ENCODE measurements at places on chromosomes 5 and 9.

DNA sequence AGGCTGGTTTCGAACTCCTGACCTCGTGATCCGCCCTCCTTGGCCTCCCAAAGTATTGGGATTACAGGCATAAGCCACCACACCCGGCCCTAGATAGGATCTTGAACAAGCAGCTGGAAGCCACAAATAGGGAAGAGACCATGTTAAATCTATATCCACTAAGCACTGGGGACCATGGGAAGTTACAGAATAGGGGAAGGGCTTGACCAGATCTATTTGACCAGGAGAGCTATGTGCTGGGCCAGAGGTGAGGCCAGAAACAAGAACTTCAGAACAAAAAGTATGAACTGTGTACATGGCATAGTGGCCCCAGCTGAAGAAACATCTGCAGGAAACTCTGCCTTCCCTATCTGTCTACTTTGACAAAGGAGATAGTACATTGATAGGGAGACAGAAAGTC, 10.8 kb downstream of the KLF4 start:
- DNase-seq, result no peak

- peak; percentile 57 for DNase-seq
These were observed 13.8 kb downstream of the TSPAN17 start for GRCh38 chr5:176660860-176661641.

- DNase-seq, result no peak
These were observed 6.8 kb upstream of the LHX3 start for GRCh38 chr9:136211441-136212344.

DNA sequence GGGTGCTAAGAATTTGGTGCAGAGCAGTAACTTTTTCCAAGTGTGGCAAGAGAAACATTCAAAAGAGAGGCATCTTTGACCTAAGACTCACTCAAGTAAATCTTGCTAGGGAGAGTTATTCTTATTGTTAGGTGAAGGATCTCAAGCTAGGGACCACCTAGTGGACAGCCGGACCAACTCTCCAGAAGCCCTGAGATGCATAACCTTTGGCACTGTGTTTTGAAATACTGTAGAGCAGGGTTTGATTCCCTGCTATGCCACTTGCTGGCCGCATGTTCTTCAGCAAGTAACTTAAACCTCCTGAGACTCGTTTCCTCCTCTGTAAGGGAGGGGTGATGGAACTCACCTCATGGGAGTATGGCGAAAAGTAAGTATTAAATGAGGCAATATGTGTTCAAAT, 336.1 kb upstream of the ADAMTSL1 start:
- DNase-seq, result no peak

- DNase-seq, result peak; percentile 57
These were observed 478 bp upstream of the SETD9 start for GRCh38 chr5:56908942-56909293.

DNA sequence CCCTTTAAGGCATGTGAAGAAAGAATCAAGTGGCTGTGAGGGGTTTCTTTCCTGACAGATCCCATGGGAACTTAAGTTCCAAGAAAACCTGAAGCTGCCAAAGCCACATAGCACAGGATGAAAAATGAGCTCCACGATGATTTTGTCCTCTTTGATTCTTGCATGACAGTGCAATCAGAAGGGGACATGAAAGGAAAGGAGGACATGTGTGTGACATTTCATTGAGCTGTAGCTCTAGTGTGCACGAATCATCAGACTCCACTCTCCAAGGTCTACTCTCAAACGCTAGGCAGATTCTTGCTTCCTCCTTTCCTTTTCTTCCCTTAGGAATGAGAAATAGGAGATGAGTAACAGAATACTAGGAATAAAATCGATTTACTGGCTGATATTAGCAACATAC, 142.0 kb downstream of the ZNF608 start:
- DNase-seq, result no peak

DNA sequence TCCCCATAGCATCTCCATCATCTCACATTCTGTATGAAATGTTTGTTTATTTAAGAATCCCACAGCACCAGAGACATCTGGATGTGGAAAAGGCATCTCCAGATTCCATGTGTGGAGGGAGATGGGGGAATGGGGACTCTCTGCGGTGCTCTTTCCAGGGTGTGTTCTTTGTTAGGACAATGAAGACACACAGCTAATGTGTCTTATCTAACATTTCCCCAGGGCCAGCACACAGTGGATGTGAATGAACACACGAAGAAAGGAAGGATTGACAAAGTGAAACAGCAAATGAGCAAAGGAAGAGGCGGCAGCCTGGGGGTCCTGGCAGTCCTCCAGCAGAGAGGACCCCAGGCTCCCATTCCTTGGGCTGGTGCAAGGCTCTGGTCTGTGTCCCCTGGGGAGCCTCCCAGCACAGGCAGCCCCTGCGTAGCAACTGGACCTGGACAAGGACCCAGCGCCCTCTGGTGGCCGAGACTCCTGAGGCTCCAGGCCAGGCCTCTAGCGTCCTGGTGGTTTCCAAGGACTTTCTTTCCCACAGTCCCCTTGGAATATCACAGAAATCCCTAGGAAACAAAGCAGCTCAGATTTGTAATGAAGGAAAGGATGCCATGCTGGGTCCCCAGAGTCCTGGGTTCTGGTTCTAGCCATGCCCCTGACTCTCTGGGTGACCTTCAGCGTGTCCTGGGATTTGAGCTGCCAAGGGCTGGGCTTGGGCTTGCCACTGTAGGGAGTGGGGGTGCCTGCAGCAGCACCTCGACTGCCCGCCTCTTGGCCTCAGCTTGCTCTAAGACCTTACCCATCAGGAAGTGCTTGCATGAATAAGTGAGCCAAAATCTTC, 3.5 kb upstream of the PDLIM7 start:
- DNase-seq, result peak; percentile 84

DNA sequence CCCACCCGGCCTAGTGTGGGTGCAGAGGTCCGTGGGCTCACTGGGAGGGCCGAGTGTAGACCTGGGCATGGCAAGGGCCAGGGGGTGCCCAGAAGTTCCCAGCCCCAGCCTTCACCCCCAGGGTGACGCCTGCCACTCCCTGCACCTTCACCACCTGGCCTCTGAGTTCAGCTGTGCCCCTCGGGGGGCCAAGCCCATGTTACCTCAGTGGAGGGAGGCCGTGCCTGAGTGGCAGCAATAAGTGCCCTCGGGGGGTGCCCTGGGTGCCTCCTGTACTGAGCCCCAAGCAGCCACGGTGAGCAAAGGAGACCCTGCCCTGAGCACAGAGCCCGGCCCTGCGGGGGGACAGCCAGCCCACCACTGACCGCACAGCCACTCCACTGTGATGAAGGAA, 10.3 kb upstream of the FCN2 start:
- no peak for DNase-seq

DNA sequence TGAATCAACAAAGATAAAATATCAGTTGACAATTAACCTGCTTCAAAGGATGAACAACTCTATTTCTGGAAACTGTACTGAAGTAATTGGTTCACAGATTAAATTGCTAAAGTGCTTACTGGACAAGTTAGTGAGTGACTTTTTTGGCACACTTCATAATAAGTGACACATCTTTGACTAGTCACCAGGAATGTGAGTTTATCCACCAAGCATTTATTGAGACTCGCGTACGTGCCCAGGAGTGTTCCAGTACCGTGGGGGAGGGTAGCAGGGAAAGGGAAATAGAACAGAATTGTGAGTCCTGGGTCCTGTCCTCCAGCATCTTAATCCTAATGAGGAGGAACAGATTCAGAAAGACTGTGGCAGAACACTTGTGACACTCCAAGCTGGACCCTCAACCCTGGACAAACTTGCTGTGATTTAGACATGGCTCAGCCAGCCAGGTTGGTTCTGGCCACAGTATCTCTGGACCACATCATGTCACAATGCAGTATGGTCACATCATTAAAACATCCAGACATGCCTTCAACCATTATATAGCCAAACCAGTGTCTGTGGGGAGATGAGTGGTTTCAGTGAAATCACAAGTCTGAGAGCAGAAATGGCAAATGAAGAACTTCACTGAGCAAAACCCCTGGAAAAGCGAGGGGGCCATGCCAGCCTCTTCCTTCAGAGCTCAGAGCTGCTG, 623.1 kb downstream of the BNC2 start:
- no peak for DNase-seq

DNA sequence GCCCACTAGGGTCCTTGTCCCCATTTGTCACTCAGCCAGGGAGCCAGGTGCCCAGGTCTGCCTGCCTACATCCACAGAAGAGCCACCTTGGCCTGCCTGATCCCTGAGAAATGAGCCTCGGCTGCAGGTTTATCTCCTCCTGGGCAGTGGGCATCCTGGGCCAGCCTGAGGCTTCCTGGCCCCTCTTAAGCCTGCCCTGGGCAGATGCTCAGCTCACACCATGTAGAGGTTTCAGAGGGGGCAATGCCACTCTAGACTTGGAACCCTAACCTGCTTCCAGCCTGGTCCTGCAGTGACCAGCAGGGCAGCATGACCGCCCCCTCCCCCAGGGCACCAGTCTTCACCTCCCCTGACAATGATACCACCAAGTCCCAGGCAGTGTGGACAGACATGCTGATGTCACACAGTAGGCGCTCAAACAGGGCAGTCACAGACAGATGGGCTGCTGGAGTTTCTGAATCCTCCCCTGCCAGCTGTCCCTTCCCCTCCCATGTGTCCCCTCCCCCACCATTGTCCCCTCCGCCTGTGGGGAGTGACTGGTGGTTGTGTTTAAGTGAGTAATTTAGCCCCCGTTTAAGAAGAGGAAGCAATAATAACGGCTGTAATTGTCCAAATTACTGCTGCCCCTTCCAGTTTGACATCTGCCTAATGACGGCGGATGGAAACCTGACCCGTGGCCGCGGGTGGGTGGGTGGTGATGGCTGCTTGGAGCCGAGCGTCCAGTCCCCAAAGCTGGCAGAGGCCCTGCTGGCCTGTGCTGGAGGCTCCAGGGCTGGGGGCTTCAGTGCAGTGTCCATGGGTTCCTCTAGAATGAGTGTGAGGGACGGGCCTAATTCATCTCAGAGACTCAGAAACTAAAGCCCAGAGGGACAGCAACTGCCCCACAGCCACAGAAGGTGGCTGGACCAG, 147.7 kb downstream of the BARX1 start:
- no peak for DNase-seq

GRCh38 chr9:110919609-110920008, 118.7 kb downstream of the LPAR1 start:
- DNase-seq, result no peak

DNA sequence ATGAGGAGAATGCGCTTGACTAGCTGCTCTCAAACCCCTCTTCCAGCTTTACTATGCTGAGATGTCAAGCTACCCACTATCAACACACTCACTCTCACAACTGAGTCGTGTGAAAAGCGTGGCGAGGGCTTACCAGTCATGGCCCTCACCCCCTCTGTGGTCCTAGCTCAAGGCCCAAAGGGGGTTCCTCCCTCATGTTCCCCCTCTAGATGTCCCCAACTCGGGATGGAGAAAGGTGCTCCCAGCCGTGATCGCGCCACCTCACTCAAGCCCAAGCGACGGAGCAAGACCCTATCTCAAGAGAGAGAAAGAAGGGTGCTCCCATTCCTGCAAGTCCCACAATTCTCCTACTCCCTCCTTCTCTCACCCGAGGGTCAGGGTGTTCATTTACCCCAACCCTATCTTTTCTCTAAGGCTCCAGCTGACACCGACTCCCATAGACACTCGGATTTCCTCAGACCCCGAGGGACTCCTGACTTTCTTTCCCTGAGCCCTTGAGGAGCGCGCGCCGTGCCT, 559 bp downstream of the SLC38A9 start:
- no peak for DNase-seq

DNA sequence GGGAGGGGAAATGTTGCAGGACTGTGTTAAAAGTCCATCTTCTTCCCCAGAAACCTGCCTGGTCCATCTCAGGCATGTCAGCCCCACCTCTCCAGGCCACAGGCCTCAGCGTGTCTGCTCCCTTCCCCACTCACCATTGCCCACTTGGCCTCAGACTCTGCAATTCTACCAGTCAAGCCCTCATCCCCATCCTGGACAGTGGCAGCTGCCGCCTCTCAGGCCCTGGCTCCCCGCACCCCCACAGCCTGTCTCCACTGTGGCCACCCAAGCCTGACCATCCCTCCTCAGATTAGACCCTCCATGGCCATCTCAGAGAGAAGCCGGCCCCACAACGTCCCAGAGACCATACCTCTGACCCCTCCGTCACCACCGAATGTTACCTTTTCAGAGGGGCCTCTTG, 89.9 kb downstream of the BARX1 start:
- no peak for DNase-seq
